ENCODE measurements at places on chromosomes 6 and 20.

DNA sequence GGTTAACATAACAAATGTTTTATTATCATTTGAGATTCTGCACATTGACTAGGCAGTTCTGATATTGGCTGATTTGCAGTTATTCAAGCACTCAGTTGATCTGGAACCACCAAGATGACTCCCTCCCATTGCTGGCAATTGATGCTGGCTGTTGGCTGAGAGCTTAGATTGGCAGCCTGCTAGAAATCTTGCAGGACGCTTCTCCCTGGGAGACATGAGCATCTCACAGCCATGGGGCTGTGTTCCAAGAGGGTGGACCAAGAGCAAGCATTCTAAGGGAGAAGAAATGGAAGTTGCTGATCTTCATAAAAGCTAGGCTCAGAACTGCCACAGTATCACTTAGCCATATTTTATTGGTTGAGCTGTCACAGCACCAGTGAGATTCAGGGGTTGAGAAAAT, 233.4 kb upstream of the ID4 start:
- DNase-seq: no peak

GRCh38 chr6:119313937-119314884, 35.4 kb downstream of the MAN1A1 start:
- DNase-seq: peak; percentile 65

DNA sequence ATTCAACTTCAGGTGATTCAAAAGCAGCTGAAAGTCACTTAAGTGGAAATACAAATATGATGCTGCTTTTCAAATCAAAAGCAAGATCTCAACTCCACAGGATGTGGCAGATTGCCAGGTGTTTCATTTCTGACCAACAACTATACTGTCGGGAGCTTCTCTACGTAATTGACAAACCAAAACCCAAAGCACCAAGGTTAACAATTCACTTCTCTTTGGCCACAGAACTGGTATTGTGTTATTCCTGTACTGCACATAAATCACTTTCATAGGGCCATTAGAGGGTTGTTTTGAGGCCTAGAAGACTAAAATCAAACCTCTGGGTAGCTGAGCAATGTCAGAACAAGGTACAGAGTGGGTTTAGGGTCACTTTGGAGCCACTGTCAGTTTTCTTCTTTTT, 169.7 kb downstream of the HAO1 start:
- DNase-seq: no peak

- no peak for DNase-seq
These were observed 907.5 kb downstream of the C6orf118 start for GRCh38 chr6:164401871-164402270.

- no peak for DNase-seq
These were observed 1152.3 kb upstream of the GJE1 start for GRCh38 chr6:140980265-140980887.

- no peak for DNase-seq
These were observed 34.1 kb downstream of the ERMARD start for GRCh38 chr6:169785566-169785965.

GRCh38 chr6:69343851-69344250, 453.0 kb downstream of the LMBRD1 start:
- no peak for DNase-seq

GRCh38 chr6:3453413-3454272, 3.2 kb downstream of the SLC22A23 start:
- DNase-seq: no peak

DNA sequence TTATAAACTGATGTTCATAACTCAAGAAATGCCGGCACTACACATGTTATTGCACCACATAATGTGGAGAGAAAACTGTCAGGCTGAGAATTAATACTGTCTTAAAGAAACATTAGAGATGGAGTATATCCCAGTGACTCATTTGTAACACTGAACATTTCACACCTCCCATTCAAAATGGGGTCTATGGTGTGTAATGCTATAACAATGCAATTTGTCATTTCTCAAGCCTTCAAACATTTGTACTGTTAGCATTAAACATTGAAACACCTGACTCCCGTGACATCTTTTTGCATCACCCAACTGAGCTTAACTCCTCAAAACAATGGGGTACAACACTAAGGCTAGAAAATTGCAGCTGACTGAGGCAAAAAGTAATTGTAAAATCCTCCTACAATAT, 151.7 kb downstream of the DST start:
- DNase-seq: no peak

GRCh38 chr6:28861339-28861738, 62.4 kb downstream of the TRIM27 start:
- no peak for DNase-seq

GRCh38 chr6:47047479-47048407, 5.6 kb upstream of the ADGRF1 start:
- DNase-seq: peak; percentile 49

GRCh38 chr6:145155873-145156782, 579.2 kb downstream of the EPM2A start:
- no peak for DNase-seq

DNA sequence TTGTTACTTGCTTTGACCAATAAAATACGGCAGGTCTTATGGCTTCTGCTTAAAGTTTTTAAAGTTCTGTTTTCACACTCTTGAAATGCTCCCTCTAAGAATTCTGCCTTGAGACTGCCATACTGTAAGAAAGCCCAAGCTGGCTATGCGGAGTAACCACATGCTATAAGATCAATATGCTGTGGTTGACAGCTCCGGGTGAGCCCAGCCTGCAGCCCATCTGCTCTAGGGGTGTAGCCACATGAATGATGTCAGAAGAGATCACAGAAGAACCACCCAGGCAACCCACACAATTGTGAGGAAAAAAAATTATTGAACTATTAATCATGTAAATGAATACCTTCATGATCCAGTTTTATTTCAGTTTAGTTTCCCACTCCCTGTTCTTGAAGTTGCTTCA, 26.1 kb upstream of the SH3BGRL2 start:
- no peak for DNase-seq
